H1 (cell line): ENCODE measurements at places on chromosomes 5 and 9. TPM values are rescaled to one million over a fixed set of nuclear protein-coding genes. Genes with fewer than 3 reads are reported as not detected.

Gene SYNPO
- total RNA-seq = 1.9 and 2.3 TPM in 2 replicates

Gene SLC25A2
- not detected in 2 replicates for total RNA-seq

Gene LMX1B
- total RNA-seq = 0.37 and 0.52 TPM in 2 replicates

Gene MCC
- 17.8 and 18.3 TPM in 2 replicates for total RNA-seq

Gene MEGF10
- total RNA-seq = 38.2 and 43.2 TPM in 2 replicates

Gene XRCC4
- 7.3 and 8.3 TPM in 2 replicates for total RNA-seq

Gene LCN12
- total RNA-seq = 1.5 and 1.7 TPM in 2 replicates

Gene WNT8A
- total RNA-seq = 0.27 TPM in 1 of 2 replicates, not detected in the other

Gene SLIT3
- total RNA-seq = 0.86 and 1.1 TPM in 2 replicates

Gene CER1
- total RNA-seq = 2.2 and 3.4 TPM in 2 replicates

Gene AUH
- total RNA-seq = 21.9 and 22.1 TPM in 2 replicates

Gene CCDC183
- 0.78 and 1.6 TPM in 2 replicates for total RNA-seq

Gene ABO
- not detected in 2 replicates for total RNA-seq

Gene PCDHA12
- total RNA-seq = 9.3 and 10.6 TPM in 2 replicates

Gene MARCOL
- total RNA-seq = not detected in 2 replicates

Gene MAPK9
- total RNA-seq = 37.9 and 43.7 TPM in 2 replicates

Gene ERBIN
- total RNA-seq = 28.5 and 33.2 TPM in 2 replicates

Gene ADAM19
- 21.4 and 22.7 TPM in 2 replicates for total RNA-seq

Gene TRPM6
- 0.99 and 1.5 TPM in 2 replicates for total RNA-seq

Gene DMRT1
- not detected in 2 replicates for total RNA-seq

Gene PSAT1
- 317 and 341 TPM in 2 replicates for total RNA-seq

Gene TRIM36
- total RNA-seq = 14.1 and 16.5 TPM in 2 replicates

Gene CD72
- 4.0 and 4.5 TPM in 2 replicates for total RNA-seq

Gene CATSPER3
- 0.48 TPM in 1 of 2 replicates, not detected in the other for total RNA-seq

Gene PRELID1
- total RNA-seq = 272 and 279 TPM in 2 replicates

Gene CARTPT
- not detected in 2 replicates for total RNA-seq

Gene CARD9
- 0.88 and 1.1 TPM in 2 replicates for total RNA-seq

Gene HEMGN
- not detected in 2 replicates for total RNA-seq

Gene TTC33
- total RNA-seq = 12.0 and 12.6 TPM in 2 replicates

Gene LCN1
- not detected in 2 replicates for total RNA-seq

Gene MYMK
- total RNA-seq = not detected in 2 replicates

Gene RASGRF2
- total RNA-seq = 27.7 and 29.5 TPM in 2 replicates

Gene FNIP1
- 17.1 and 17.3 TPM in 2 replicates for total RNA-seq

Gene SPINK6
- total RNA-seq = not detected in 2 replicates

Gene PDLIM4
- total RNA-seq = 8.3 and 10.7 TPM in 2 replicates

Gene BHMT
- total RNA-seq = 1.6 and 1.7 TPM in 2 replicates

Gene PKD2L2
- not detected in 2 replicates for total RNA-seq

Gene TYRP1
- total RNA-seq = not detected in 2 replicates

Gene ITGA1
- total RNA-seq = 6.6 and 9.0 TPM in 2 replicates

Gene ARHGEF39
- total RNA-seq = 17.5 and 18.6 TPM in 2 replicates

Gene ZNF346
- 19.9 and 20.2 TPM in 2 replicates for total RNA-seq

Gene PCDHB4
- 1.4 and 1.5 TPM in 2 replicates for total RNA-seq

Gene SLC6A3
- total RNA-seq = 0.46 and 0.48 TPM in 2 replicates

Gene RORB
- 6.5 and 7.1 TPM in 2 replicates for total RNA-seq
